Activated CD4-positive, alpha-beta T cell treated with anti-CD3 and anti-CD28 coated beads for 36 hours (primary cell): ENCODE measurements at places on chromosomes 3 and 15. TPM values are rescaled to one million over a fixed set of nuclear protein-coding genes. Genes with fewer than 3 reads are reported as not detected.
A peak's percentile ranks its signal among the peaks of the same experiment; 100 is the strongest.

- H3K27ac ChIP-seq = peak overlapping the region; percentile 58
- H3K4me1 ChIP-seq = peaks cover 41% of the 10 kb centered on the region
- no peaks in the 10 kb centered on the region for H3K27me3 ChIP-seq
- no peaks in the 10 kb centered on the region for H3K36me3 ChIP-seq
- DNase-seq = no peak
These were observed 19.1 kb downstream of the GPR160 start for GRCh38 chr3:170056710-170057454.

DNA sequence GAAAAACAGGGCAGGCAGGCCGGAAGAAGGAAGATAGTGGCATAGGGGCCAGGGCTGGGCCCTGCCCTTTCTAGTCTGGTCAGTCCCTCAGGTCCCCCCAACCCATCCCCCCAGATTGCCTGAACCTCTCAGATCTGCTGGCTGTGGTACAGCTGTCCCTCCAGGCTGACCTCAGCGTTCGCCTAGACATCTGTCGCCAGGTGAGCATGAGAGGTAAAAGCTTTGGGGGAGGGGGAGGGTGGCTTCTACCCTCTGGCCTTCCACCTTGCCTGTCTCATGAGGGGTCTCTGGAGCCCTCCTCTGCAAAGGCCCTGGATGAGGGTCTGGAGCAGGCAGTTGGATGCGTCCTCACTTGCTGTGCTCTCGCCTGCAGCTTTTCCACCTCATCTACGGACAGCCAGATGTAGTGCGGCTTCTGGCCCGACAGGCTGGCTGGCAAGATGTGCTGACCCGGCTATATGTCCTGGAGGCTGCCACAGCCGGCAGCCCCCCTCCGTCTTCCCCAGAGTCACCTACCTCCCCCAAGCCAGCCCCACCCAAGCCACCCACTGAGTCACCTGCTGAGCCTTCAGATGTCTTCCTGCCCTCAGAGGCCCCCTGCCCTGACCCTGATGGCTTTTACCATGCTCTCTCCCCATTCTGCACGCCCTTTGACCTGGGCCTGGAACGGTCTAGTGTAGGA, 20.2 kb downstream of the NBEAL2 start:
- DNase-seq = no peak
- no peak overlapping the region for H3K27ac ChIP-seq
- H3K36me3 ChIP-seq = peaks cover 22% of the 10 kb centered on the region

SYNM gene
- total RNA-seq = 0.09 TPM

MFN1 gene
- total RNA-seq = 24.4 TPM

DNA sequence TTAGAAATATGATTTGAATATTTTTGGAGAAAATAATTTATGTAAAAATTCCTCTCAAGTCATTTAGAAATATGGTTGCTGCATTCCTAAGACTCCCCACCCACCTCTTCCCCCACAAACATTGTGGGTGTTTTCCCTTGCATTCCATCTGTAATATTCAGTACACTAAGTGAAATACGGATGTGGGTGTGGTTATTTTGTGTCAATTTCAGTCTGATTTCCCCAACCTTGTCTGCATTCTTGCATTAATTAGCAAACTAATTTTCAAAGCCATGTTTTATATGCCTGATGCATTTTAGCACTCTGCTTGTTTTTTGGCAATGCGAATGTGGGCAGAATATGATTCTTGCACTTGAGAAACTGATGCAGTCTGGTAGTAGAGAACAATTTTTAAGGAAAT, 408.3 kb upstream of the RGMA start:
- no peak overlapping the region for H3K4me3 ChIP-seq
- no peaks in the 10 kb centered on the region for H3K27me3 ChIP-seq
- no peaks in the 10 kb centered on the region for H3K4me1 ChIP-seq
- H3K27ac ChIP-seq = no peak overlapping the region
- DNase-seq = no peak

CSPG4 gene
- total RNA-seq = not detected

DNA sequence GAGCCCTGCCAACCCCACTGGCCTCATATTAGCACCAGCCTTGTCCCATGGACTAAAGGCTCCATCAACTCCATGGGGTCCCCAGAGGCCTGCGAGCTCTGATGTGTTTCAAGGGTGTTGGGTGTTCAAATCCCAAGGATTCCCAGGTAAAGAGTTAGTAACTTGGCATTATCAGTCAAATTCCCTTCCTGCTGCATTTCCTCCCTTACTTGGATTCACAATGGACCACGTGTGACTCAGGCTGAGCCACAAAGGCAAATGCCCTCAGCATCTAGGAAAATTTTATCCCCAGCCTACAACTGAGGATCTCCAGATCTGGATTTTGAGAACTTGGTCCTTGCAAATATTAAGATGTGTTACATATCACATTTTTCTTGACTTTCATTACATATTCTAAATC, 58.8 kb downstream of the GADL1 start:
- no peak overlapping the region for H3K4me3 ChIP-seq
- H3K27me3 ChIP-seq = peaks cover 2% of the 10 kb centered on the region
- no peak overlapping the region for H3K27ac ChIP-seq
- no peaks in the 10 kb centered on the region for H3K4me1 ChIP-seq
